SJSA1 (cell line): ENCODE measurements at places on chromosomes 7 and 10.

- no peak for DNase-seq
Observed at GRCh38 chr7:91039033-91039432, 225.2 kb upstream of the FZD1 start.

GRCh38 chr10:25493122-25493893 lies 318.5 kb downstream of the GPR158 start:
- DNase-seq, result peak; percentile 82

GRCh38 chr7:100489824-100490223 lies 6.1 kb downstream of the NYAP1 start:
- peak; percentile 79 for DNase-seq

- DNase-seq, result no peak
Observed at GRCh38 chr10:2556883-2557282, 510.5 kb upstream of the PFKP start.

DNA sequence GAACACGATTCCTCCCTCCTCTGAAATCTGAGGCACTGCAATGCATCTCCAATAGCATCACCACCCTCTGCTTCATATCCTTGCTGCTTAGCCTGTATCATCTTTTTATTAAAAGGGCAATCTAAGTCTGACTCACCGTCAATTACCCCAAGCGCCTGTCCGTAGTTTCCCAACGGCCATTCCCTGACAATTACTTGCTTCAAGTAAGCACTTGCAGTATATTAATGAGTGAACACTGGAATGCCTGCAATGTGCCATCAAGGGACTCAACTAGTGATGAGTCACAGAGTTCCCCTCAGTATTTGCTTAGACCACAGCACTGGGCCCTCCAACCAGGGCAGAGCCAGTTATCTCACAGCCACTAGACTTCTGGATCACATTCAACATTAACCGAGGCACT lies 19.5 kb upstream of the PPP1R3C start:
- DNase-seq, result peak; percentile 92

DNA sequence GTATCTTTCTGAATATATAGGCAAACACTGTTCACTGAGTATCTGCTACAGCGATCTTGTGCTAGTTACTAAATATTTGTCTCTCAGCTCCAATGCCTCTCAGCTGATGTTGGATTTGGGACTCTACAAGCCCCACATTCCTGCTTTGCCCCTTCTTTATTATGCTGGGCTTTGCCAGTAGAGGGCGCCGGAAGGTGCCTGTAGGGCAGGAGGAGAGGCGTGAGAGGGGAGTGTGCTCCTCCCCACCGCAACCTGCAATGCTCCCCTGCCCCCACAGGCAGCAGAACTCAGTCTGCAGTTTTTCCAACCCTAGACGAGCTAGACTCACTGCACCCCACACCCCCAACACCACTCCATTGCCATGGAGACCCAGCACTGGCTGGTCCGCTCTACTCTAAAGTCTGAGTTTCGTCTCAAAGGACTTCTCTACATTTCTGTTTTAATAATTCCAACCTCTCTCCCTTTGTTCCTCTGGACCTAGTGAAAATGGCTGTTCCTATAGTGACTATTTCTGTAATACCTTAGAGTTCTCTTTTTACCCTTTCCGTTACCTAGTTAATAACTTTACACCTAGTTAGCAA lies 337.6 kb downstream of the CCSER2 start:
- DNase-seq, result peak; percentile 52

- DNase-seq, result no peak
Observed at GRCh38 chr7:138705167-138705566, 4.0 kb upstream of the SVOPL start.

DNA sequence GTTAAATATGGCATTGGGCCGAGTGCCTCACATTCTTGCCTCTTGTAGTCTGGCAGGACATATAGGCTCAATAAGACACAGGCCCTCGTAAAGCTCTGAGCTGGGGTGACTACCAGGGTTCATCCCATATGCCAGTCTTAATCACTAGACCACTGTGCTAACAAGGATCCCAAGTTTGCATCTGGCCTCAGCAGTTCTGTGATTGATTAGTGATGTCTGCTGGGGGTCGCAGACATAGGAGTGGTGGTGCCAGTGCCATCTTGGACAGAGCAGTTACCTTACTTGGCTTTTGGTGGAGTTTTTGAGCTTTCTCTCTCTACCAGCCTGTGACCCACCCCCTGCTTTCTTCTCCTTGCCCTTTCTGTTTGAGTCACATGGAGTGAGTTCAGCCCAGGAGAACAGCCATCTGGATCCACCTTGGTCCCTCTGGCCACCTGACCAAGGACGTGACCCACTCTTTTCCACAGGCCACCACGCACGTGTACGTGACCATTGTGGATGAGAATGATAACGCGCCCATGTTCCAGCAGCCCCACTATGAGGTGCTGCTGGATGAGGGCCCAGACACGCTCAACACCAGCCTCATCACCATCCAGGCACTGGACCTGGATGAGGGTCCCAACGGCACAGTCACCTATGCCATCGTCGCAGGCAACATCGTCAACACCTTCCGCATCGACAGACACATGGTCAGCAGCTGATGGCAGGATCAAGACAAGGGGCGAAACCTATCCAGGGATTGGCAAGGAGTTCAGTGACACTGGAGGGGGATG lies 4.1 kb upstream of the VSIR start:
- no peak for DNase-seq

- no peak for DNase-seq
Observed at GRCh38 chr10:102613785-102614184, 30.5 kb upstream of the TRIM8 start.

GRCh38 chr10:30017966-30018365 lies 41.4 kb downstream of the JCAD start:
- no peak for DNase-seq

DNA sequence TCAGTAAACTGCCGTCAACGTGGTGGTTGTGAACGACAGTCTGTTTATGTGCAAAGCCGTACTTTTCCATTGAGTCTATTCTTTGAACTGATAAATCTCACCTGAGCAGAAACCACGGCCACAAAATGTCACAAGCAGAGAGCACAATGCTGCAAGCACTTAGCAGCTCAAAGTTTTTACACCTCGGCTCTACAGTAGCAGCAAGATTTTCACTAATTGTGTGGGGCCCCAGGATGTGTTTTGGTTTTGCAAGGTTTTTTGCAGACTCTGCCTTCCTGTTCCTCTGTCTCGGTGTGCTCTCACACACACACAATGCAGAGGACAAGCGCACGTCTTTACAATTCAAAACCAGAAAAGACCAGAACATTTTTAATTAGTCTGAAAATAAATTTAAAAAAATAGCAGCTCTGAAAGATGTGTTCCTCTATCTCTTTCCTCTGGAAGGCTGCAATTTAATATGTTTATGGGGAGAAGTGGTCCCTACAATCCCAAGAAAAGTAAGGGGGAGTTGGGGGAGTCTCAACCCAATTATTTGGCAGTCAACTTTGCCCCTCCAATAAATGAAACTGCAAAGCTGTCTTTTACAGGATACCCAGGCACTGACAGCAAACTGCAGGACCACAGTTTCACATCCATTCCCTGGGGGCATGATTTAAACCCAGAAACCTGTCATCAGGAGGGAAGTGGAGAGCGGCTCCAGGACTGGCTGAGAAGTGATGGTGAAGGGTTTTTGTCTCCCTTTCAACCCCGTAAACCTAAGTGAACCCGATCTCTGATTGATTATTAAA lies 73.8 kb upstream of the SFMBT2 start:
- no peak for DNase-seq

DNA sequence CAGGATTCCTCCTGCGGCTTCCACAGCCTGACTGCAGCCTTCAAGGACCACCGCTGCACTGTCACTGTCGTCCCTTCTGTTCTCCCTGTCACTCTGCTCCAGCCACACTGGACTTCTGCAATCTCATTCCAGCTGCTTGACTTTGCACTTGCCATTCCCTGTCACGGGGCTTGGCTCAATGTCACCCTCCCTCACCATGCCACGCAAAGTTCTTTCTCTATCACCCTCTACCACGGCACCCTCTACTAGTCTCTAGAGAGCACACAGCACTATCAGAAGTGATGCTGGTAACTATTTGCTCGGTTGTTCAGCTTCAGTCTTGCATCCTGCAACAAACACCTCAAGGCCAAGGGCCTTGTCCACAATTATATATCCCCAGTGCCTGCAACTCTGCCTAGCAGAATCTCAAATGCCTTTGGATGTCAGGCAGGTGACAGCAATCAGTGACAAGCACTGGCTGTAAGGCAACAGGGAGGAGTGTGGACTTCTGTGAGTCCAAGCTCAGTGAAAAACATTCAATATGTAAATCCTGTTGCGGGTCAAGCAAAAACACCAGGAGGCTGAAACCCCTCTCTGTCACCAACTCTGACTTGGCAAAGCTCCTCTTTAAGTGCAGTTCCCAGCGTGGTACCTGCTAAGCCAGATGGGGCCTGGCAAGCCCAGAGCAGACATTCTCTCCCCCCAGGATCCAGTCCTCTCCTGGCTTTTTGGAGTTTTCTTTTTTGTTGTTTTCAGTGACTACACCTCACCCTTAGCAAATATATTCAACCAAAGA lies 259.9 kb downstream of the FGFR2 start:
- DNase-seq, result no peak

- no peak for DNase-seq
Observed at GRCh38 chr10:46525177-46525823, 31.2 kb downstream of the GPRIN2 start.

- no peak for DNase-seq
Observed at GRCh38 chr7:140080919-140081318, 18.2 kb upstream of the PARP12 start.

GRCh38 chr10:3806603-3807002 lies 21.6 kb upstream of the KLF6 start:
- DNase-seq, result peak; percentile 68

DNA sequence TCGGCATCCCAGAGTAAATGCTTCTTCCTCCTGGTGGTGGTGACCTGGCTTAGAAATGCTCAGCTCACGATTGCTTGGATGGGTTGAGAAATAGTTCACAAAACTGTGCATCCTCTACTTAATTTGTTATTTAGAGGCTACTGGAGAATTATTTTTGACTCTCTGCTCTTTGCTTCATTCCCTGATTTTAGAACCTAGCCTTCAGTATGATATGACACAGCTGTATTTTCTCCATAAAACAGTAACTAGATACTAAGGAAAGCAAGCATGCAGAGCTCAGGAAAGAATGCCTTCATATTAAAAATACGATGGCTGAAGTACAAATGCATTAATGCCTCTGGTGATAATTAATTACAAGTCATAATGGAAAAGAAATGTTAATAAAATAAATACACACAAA lies 602.0 kb upstream of the COBL start:
- DNase-seq, result no peak

GRCh38 chr7:136030867-136031318 lies 53.7 kb upstream of the MTPN start:
- DNase-seq, result no peak

DNA sequence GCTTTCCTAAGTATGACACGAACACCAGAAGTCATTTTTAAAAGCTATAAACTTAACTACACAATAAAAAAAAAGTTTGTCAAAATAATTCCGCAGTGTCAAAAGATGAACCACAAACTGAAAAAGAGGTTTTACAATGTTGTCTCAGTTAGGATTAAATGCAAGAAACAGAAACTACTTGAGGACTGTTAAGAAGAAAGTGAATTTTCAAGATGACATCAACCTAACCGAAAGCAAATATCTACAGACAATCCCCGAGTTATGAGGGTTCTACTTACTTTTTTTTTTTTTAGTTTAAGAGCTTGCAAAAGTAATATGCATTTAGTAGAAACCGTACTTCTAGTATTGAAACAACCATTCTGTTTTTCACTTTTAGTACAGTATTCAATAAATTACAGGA lies 62.3 kb downstream of the TFPI2 start:
- no peak for DNase-seq

GRCh38 chr7:120053390-120053961 lies 219.5 kb upstream of the KCND2 start:
- DNase-seq, result no peak

DNA sequence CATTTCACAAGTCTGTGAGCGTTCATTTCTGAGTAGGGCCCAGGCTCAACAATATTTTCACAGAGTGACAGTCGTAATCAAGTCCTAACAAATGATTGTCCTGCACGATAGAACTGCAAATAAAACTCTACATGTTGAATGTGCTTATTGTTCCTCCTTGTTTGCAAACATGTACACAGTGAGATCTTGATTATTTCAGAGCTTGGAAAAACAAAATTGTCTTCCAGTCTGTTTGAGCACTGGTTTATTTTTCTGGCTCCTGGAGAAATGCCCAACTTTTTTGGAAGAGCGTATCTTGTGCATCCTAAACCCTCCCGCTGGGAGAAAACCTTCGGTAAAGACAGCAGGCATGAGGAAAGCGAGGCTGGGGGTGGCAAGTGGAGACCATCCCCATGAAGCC lies 91.1 kb downstream of the TEX36 start:
- no peak for DNase-seq

DNA sequence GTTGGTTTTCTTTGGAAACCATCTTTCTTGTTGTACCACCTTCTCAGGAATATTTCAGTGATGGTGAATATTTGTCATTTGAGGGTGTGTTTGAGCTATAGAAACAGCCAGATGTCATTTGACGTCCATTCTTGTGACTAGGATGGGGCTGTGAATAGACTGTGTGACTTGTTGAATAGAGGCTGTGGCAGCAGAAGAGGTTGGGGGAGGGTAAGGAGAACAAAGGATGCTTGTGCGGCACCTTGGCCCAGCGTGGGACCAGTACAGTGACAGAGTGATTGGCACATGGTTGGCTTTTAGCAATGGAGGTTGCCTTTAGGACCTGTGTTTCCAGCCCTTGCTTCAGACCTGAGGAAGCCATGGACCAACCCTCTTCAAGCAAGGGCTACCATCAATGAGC lies 11.3 kb downstream of the DMBT1 start:
- DNase-seq, result no peak

DNA sequence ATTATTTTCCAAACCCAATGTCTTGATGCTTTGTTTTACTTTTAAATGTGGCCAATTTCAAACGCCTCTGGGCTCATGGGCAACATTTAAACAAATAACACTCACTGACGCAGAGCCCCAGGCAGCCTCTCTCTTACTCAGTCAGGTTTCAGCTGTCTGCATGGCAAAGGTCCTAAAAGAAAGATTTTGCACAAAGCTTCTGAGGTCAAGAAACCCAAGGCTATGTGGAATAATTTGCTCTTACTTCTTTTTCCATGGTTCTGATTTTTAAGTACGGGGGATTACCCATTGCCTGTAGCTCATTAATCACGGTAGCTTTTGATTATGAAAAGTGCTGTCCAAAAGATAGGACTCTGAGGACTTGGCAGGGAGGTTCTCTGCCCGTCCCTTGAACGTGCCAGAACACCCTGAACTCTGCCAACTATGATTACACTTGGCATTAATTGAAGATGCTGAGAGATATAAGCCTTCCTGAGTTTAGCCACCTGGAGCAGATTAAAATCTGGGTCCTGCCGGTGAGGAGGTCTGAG lies 14.1 kb upstream of the MSRB2 start:
- no peak for DNase-seq

- DNase-seq, result no peak
Observed at GRCh38 chr7:39083781-39084180, 106.1 kb downstream of the POU6F2 start.

- DNase-seq, result no peak
Observed at GRCh38 chr10:98212196-98212595, 55.8 kb downstream of the LOXL4 start.

GRCh38 chr10:3978761-3979160 lies 193.8 kb upstream of the KLF6 start:
- DNase-seq, result no peak

GRCh38 chr10:75984067-75984466 lies 552.6 kb downstream of the LRMDA start:
- no peak for DNase-seq
